ENCODE measurements at places on chromosomes 16 and 17.

DNA sequence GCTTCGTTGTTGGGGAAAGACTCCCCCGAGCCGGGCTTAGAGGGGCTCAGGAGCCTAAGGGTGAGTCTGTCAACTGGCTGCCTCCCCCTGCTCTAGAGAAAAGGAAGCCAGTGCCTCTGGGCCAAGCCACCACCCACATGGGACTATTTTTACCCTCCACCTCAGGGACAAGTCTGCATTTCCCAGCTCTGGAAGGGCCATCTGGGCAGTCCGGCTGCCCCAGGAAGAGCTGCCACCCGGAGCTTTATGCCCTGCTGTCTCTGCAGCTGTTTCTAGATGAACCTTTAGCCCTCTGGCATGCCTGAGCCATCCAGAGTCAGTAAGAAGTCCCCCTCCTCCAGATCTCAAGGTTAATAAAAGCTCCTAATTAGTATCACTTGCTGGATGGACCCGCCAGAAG, 5.3 kb upstream of the RPRML start:
- DNase-seq: no peak

DNA sequence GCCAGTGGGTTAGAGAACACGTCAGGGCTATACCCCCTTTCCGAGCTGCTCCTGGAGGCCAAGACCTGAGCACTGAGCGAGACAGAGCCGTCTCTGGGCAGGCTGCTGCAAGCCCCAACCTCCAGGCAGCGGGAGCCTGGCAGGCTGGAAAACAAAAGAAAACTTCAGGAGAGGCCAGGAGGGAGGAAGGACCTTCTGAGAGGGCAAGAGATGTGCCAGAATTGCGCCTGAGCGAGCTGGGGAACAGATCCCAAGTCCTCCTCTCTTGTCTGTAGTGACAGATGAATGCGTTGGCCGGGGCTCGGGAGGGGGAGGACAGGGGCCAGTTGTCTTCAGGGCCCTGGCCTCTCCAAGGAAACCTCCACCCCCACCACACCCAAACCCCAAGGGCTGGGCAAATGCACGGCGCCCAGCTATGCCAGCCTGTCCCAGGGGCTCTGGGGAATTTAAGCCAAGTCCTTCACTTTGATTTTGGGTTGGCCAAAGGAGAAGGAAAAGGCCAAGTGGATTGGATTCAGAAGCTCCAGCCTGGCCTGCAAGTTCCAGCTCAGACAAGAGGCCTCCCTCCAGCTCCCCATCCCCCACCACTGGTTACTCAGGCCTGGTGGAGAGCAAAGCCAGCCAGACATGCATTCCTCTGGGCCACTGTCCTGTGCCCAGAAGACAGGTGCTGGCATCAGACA, 18.1 kb downstream of the SDK2 start:
- no peak for DNase-seq

GRCh38 chr16:3474136-3474779, 21.0 kb downstream of the C16orf90 start:
- DNase-seq: no peak

- peak; percentile 43 for DNase-seq
Observed at GRCh38 chr17:66737524-66737923, 97.4 kb upstream of the CACNG5 start.

GRCh38 chr17:71084219-71084618, 914.9 kb downstream of the KCNJ2 start:
- DNase-seq: peak; percentile 25
